ENCODE measurements at places on chromosomes 2 and 18.
A peak's percentile ranks its signal among the peaks of the same experiment; 100 is the strongest.

DNA sequence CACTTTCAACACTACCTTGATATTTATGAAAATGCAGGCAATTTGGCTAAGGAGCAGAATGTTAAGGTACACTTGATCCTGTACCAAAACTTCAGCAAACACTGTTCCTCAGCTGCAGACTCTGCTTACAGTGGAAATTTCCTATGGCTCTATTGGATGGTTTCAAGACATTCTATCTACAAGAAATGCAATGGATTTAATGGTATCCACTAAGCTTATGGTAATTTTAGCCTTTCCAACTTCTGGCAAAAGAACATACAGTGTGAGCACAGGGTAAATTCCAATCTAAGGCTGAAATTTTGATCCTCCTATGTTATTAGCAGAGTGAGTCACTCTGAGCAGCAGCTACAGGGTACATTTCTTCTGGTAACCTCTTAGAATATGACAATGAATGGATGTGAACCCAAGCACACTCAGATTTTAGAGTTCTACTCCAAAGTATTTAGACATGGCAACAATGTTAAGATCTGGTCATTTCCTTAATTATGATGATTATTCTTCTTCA lies 361.8 kb upstream of the PIK3C3 start:
- DNase-seq = no peak

DNA sequence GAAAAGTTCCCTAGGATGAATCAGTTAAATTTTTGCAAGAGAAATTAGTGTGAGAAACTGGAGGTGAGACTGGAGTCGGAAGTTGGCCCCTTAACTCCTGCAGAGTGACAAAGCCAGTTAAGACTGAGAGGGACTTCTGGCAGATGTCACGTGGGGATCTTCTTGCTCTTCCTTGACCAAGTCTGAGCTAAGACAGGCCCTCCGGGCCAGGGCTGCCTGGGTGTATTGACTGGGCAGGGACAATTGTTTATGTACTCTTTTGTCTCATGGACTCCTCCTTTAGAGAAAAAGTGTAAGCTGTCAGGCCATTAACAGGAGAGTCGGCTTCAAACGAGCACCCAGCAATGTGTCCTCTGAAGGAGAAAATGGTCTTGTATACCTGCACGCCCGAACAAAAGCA lies 48.6 kb upstream of the RALBP1 start:
- no peak for DNase-seq

DNA sequence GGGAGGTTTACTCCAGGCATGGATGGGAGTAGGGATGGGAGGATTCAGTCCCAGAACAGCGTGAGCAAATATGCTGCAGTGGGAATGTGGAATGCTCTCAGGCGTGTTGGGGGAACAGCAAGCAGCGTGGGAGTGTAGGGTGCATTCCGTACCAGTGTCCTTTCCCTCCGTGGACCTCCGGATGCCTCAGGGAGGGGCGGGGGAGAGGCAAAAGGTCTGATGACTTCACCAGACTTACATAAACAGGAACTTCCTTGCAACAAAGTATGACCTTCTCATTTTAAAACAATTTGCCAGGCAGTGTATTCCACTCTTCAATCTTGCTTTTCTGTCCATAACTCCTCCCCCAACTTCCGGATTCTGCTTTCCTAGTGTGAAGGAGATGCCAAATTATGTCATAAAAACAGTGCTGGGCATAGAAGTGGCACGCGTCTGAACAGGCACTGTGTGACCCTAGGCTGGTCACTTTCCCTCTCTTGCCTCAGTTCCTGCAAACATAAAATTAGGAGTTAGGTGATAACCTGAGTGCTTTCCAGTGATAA lies 36.9 kb downstream of the RPL37A start:
- DNase-seq = peak; percentile 36

GRCh38 chr2:129199501-129199900 lies 780.0 kb upstream of the RAB6C start:
- DNase-seq = no peak

DNA sequence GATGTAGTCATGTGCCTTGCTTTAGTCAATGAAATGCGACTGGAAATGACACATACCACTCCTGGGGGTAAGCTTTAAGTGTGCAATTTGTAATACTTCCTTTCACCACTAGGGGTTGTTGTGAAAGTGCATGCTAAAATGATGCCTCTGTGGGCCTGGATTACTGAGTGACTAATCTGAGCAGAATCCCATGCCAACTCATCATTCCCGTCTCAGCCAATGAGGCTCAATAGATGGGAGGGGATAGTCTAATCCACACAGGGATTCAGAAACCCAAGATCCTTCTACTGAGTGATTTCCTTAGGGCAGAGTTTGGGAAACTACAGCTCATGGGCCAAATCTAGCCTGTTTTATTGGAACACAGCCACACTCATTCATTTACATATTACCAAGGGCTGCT lies 54.0 kb downstream of the HRH4 start:
- no peak for DNase-seq

- DNase-seq = no peak
Observed at GRCh38 chr2:218228366-218229090, 11.5 kb downstream of the ARPC2 start.

DNA sequence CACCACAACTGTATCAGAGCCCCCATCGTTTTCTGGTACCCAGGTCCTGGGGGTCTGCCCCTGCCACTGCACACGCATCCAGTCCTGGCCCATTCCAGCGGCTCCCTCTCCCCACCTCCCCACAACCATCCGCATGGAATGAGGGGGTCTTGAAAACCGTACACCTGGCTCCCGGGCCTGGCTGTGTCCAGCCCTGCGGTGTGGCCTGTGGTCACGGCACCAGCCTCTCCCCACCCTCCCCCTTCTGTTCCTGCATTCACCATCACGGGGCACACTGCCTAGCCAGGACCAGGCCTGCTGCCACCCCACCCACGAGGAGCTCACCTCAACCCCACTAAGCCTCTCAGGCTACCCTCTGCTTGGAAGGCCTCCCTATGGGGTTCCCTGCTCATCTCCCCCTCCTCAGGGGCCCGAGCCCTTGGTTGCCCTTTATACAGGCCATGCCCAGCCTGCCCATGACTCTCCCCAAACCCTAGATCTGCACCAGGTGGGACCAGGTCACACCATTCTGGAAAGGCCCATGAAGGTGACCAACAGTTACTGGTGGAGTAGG lies 11.4 kb downstream of the GPR35 start:
- no peak for DNase-seq

Measured in tibial nerve (tissue), 4 donors.